CD8-positive, alpha-beta T cell (primary cell): ENCODE measurements at places on chromosomes 6 and 20. TPM values are rescaled to one million over a fixed set of nuclear protein-coding genes. Genes with fewer than 3 reads are reported as not detected.

GRCh38 chr6:46098678-46099077, 31.1 kb upstream of the ENPP4 start:
- DNase-seq: no peak

DNA sequence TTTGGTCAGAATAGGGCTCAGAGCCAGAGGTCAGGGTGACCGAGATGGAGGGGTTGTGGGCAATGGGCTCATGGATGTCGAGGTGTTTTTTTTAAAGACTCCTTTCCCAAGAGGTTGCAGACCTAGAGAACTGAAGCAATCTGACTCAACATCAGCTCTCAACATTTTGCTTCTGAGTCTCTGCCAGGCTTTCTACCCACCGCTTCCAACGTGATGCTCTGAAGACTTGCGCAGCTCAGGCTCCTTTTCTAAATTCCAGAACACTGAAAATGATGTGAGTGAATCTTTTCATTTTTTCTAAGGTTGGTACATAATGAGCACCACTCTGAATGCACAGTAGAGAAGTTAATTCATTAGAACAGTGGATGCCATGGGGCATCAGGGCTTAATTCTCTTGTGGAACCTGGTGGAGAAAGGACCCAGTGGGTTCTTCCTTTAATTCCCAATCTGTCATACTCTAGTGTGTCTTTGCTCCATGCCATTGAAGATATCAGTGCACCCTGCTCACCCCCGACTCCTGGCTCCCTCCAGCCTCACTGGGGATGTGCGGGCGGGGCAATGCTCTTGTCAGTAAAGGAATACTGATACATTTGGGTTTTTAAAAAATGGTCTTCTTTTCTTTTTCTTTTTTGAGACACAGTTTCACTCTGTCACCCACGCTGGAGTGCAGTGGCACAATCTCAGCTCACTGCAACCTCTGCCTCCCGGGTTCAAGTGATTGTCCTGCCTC, 17.0 kb upstream of the KIF13A start:
- DNase-seq: no peak

GRCh38 chr6:159981403-159982245, 12.7 kb downstream of the IGF2R start:
- peak; percentile 81 for DNase-seq

GRCh38 chr6:109056661-109057060, 38.0 kb downstream of the SESN1 start:
- DNase-seq: no peak

DNA sequence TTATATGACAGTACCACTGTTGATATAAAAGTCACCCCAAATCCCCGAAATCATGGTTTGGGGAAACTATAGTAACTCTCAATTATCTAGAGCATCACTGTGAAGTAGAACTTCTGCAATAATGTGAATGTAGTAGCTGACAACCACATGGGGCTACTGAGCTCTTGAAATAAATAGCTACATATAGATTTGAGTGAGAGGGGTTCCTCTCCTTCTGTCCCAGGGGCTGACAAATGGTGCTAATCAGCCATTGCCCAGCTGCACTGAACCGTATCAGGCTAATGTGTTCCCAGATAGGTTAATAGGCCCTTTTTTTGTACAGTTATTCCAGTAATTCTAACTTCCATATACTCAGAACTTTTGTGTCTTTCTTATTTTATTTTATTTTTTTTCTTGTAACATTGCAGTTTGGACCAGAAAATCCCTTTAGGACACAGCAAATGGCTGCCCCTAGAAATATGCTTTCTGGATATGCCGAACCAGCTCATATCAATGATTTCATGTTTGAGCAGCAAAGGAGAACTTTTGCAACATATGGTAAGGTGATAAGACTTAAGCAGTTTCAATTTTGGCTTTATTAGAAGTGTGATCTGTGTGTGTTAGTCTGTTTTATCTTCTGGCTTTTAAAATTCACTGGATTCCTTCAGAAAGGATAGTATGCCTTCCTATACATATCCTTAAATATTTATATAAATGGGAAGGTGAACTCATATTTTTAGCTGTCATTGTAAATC, 21.1 kb downstream of the CDC40 start:
- no peak for DNase-seq

GRCh38 chr6:168031411-168031971, 34.0 kb downstream of the KIF25 start:
- no peak for DNase-seq

DNA sequence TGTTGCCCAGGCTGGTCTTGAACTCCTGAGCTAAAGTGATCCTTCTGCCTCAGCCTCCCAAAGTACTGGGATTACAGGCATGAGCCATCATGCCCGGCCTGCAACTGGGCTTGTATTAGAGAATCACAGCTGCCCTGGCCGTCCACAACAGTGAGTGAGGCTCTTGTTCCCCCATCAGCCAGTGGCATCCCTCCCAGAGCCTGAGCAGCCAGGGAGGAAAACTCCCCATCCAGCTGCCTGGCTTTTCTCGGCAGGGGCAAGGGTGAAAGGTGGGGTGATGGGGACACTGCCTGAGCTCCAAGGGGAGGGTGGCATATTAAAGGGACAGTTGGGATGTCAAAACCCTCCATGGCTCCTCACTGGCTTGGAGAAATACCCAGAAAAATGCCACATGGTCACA, 185.6 kb downstream of the NFATC2 start:
- DNase-seq: no peak

DNA sequence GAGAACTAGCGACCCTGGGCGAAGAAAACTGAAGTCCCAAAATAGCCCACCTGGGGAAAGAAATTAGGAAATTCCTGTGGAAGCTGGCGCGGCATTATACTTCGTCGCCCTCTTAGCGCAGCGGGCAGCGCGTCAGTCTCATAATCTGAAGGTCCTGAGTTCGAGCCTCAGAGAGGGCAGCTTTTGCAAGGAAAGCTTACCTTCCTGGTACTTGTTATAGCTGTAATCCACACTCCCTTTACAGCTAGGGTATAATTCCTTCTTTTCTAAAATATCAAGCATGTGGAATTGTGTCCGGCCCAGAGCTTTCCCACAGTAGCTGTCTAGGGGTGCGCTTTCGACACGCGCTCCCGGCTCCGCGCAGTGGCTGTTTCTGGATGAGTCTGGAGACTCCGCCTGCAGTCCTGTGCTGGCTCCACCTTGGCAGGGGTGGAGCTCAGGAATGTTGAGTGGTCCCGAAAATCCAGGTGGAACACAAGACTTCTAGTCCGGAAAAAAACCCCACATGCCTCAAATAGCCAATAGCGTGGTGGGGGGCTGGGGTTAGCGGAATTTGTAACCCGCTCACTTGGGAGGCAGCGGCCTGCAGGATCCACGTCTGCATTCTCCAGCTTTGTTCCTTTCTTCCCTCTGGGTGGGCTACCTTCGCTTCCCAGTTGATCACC, 83.7 kb upstream of the ZNF322 start:
- DNase-seq: no peak

DNA sequence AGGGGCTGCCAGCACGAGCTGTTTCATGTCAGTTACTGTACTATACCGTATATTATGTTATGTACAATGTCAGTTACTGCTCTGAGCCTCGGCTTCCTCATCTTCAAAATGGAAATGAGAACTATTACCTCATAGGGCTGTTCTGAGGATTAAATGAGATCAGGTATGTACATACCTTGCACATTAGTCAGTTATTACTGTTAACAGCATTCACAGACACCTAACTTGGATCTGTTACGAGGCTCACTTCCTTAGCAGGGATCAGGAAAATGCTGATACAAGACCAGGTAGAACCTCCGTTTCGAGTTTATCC, 69.7 kb upstream of the TBC1D7 start:
- no peak for DNase-seq

PARD6B gene
- 5.6 TPM for total RNA-seq

DNA sequence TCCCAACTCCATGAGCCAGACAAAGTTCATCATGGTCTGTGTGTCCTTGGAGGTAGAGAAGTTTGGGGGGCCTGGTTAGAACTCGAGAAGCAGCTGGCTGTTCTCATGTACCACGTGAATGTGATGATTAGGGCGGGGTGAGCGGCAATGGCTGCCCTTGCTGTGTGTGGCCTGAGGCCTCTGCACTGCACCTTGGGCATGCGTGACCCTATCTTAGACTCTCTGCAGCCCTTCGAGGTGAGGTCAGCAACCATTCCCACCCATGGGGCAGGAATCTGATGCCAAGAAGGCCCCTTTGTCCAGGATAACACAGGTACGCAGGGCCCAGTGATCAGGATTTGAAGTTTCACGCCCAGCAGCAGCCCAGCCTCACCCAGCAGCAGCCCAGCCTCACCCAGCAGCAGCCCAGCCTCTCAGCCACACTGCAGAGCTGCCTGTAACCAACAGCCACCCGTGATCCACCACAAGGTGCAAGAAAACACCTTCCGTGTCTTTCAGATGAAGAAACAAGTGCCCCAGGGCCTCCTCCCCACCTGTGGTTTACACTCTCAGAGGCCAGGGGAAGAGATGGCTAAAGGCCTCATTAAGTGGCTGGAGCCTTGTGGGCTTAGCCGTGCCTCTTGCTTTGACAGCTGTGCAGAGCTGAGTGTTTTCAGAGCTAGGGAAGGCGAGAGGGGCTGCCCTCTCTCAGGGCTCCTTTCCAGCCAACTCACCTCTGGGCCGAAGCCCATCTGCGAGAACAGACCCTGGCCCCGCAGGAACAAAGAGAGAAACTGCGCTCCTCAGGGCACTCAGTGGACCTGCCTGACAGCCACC, 195.2 kb upstream of the CDH4 start:
- no peak for DNase-seq

- DNase-seq: peak; percentile 33
Observed at GRCh38 chr20:33811776-33812151, 616 bp downstream of the CHMP4B start.

DNA sequence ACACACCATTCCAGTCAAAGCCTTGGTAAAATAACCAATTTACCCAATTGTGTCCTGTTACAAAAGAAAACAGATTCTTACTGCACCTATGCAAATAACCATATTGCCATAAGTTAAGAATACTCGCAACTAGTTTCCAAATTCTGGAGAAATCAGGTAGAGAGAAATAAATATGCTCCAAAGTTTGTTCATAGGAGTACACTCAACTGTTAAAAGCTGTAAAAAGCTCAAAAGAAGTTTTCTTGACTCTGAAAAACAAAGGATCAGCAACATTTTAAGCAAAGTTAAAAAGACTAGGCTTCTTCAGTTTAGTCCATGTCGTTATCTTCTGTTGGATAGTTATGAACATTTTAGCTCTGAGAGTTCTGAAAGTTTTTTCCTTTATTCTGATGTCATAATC, 48.0 kb downstream of the CEP85L start:
- no peak for DNase-seq

- no peak for DNase-seq
Observed at GRCh38 chr6:22056398-22056797, 240.4 kb downstream of the PRL start.

SYCP2L gene
- not detected for total RNA-seq

GRCh38 chr20:37341632-37342031, 4.3 kb upstream of the SRC start:
- DNase-seq: no peak

GRCh38 chr20:17785007-17785406, 85.2 kb downstream of the BANF2 start:
- no peak for DNase-seq

DNA sequence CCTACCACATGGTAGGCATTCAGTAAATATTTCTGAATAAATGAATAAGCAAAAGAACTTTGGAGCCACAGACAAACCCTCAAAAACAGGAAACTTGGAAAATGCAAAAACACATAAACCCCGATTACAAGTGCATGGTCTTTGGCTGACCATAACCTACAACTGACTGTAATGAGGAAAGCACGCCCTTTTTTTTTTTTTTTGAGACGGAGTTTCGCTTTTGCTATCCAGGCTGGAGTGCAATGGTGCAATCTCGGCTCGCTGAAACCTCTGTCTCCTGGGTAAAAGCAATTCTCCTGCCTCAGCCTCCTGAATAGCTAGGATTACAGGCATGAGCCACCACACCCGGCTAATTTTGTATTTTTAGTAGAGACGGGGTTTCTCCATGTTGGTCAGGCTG, 11.9 kb upstream of the LATS1 start:
- peak; percentile 4 for DNase-seq

- DNase-seq: peak; percentile 58
Observed at GRCh38 chr20:4613718-4614620, 107.7 kb upstream of the PRND start.

GSTA2 gene
- total RNA-seq: not detected

DNA sequence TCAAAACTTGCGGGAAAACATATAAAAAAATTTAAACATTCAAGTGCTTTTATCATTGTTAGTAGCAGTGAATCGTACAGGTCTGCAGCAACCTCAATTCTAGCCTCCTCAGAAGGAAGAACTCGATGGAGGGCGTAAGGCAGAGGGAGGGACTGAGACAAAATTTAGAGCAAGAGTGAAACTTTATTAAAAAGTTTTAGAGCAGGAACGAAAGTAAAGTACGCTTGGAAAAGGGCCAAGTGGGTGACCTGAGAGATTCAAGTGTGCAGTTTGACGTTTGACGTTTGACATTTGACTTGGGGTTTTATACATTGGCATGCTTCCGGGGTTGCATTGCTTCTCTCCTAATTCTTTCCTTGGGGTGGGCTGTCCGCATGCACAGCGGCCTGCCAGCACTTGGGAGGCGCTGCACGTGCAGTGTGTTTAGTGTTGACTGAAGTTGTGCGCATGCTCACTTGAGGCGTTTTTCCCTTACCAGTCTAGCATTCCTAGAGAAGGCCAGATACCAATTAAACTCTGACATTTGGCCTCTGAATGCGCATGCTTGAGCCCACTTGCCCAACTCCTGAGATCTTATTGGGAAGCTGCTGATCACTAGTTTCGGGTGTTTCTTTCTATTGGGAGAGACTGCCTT, 82.6 kb downstream of the TBX18 start:
- no peak for DNase-seq

DNA sequence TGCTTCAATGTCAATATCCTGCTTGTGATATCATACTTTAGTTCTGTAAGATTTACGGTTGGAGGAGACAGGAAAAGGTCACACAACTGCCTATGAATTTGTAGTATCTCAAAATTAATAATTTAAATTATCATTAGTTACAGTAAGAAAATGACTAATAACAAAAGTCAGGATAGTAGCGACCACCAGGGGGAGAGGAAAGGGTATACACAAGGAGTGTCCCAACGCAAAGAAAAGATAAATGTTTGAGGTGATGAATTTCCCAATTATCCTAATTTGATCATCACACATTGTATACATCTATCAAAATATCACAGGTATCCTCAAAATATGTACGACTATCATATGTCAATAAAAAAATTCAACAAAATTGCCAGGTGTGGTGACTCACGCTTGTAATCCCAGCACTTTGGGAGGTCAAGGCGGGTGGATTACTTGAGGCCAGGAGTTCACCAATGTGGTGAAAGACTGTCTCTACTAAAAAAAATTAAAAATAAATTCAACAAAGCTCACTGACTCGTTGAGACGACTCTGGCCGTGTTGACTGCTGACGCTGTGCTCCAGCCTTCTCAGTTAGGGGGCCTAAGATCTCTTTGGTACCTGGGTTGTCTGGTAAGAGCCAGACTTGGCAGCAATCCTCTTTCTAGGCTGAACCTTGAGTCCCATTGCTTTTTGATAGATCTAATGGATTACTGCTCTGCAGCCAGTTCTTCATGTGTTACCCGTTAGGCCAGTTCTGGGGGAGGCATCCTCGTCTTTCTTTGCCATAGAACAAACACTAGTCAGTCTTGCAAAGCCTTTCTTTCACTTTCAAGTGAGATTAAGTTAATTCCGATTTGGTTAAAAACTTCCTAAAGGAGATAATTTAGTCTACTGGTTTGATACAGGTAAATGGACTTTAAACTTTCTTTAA, 9.0 kb upstream of the OVOL2 start:
- DNase-seq: no peak
